ENCODE measurements at places on chromosomes 12 and 14.

GRCh38 chr14:85248881-85249635 is 280.9 kb upstream of the FLRT2 start:
- no peak for DNase-seq

GRCh38 chr12:42855362-42855950 is 265.9 kb upstream of the PRICKLE1 start:
- no peak for DNase-seq

DNA sequence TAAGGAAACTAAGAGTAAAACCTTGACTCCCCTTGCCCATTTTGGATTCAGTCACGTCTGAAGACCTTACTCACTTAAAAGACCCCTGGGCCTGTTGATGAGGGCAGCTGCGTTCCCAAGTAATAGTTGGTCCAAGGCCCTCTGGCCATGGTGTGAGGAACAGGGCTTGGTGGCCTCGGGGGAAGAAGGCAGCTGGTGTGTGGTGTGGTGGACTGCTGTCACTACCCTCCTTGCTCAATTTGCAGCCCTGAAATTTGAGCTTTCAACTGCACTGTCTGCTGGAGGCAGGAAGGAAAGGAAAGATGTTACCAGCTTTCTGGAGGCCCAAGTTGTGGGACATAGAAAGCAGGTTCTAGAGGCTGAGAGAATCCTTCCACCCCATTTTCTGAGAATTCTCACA is 128.2 kb downstream of the SLC38A6 start:
- no peak for DNase-seq

DNA sequence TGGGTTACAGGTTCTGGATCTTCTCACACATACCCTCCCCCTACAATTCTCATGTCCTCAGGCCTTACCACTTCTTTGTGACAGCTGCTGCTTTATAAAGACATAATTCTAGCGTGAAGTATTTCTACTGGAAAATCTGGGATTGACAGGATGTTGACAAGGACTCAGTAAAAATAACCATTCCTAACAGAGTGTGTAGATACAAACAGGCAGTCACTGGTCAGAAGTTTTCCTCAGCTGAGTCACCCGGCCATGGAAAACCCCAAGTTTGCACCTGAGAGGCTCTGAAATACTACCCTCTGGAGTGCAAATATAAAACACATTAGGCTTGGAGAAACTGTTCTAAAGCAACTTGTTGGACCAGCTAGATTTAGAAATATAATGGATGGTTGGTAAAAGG is 54.4 kb downstream of the SPPL3 start:
- DNase-seq = no peak

- DNase-seq = no peak
Measured at GRCh38 chr12:89492883-89493282, 31.7 kb downstream of the GALNT4 start.

DNA sequence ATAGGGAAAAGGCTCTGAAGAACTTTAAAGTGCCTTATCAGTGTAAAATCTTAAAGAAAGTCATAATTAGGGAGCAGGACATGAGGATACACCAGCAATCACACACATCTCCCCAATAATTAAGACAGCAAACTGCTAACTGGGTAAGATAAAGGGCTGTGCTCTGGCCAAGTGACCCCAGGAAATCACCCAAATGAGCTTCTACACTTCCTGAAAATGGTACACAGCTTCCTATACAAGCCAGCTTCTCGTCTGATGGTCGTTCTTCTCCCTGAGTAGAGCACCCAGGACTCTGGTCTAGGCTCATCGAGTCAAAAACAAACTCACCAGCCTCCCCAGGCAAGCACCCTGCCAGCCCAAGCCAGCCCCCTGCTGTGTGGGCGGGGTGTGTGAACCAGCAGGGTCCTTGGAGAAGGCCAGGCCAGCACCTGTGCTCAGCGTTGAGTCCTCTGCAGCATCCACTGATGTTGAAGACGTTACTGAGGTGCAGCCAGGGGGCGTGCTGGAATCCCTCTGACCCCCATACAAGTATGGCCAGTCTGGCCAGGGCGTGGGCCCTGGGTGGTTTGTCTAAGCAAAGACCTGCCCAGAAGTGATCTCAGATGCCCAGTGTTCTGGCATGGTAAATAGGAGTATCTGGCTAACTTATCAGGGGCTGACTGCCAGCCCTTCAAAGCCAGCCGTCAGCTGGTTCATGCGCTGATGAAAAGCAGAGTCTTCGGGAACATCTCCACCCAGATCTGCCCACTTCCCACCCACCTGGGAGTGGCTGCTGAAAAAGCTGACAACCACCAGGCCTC is 41.4 kb downstream of the ACTN1 start:
- no peak for DNase-seq

DNA sequence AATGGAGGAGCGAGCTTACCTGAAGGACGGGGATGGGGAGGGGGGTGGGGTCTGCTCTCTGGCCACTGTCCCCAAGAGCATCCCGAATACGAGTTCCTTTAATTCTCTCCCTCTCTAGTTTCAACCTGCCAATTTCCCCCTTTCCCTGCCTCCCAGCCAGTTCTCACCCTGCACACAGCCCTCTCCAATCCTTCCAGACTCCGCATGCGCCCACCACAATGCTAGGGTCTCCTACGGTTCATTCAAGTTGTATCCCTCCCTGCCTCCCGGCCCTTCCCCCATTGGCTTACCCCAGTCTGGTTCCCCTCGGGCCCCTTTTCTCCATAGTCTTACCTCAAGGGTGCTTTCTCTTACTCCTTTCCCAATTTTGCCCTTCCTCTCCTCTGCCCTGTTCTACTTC is 708 bp upstream of the IGFBP6 start:
- no peak for DNase-seq

DNA sequence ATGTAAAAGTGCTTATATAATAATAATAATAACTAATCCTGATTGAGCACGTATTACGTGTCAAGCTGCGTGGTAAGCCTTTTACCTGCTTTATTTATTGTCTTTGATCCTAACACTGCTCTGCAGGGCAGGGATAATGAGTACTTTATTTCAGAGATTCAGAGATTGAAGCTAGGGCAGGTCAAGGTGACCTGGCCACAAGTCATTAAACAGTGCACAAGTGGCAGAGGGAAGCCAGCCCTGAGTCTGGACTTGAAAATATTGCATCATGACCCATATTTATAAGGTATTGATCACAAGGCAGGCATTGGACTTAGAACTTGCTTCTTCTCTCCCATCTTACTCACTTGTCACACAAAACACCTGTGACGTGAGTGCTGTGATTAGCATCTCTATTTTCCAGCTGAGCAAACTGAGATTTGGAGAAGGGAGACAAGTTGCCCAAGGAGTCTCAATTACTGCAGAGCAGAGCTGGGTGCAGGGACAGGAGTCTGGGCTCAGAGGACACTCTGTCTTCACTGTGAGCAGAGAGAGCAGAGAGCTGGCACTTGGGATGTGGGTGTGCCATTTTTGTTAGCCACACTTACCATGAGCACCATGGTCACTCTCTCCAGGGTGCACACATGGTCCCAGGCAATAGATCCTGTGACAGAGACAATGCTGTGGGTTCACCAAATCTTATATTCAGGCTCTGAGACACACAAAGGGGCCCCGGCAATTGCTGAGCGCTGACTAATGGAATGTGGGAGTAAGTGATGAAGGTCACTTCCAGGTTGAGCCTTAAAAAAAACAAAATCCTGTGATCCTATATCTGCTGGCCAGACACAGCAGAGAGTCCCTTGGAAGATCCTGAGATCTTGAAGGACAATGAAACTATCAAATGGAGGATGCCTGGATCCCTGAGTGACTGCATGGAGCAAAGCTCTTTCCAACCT is 113.2 kb upstream of the MED13L start:
- no peak for DNase-seq

DNA sequence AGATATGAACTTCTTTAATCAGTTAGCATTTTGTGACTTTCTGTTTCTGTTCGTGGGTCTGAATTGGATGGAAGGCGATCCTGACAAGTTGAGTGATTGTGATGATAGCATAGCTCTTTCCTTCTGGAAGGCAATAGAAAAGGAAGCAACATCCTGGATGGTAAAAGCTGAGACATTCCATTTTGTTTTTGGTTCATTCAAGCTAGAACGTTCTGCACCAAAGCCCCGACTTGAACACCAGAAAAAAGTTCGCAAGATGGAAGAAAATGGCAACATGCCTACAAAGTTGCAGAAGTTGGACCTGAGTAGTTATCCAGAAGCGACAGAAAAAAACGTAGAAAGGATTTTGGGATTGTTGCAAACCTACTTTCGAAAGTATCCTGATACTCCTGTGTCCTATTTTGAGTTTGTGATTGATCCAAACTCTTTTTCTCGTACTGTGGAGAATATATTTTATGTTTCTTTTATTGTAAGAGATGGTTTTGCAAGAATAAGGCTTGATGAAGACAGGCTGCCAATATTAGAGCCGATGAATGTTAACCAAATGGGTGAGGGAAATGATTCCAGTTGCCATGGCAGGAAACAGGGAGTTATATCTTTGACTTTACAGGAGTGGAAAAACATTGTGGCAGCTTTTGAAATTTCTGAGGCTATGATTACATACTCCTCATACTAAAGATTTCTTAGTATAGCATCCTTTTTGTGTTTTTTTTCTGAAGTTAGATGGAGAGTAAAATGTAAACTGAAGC is 896 bp downstream of the EID3 start:
- no peak for DNase-seq

DNA sequence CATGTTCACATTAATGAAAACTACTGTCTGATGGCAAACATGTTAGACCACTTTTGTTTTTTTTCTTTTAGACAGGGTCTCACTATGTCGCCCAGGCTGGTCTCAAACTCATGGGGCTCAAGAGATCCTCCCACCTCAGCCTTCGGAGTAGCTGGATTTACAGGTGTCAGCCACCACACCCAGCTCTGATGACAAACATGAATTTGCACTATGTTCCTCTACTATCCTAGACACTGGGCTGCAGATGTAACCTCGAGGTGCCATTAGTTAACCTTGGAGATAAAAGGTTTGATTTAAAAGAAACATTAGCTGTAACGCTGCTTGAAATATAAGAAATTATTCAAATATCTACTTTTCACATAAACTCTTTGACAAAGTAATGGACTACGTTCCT is 8.1 kb downstream of the VPS37B start:
- no peak for DNase-seq

DNA sequence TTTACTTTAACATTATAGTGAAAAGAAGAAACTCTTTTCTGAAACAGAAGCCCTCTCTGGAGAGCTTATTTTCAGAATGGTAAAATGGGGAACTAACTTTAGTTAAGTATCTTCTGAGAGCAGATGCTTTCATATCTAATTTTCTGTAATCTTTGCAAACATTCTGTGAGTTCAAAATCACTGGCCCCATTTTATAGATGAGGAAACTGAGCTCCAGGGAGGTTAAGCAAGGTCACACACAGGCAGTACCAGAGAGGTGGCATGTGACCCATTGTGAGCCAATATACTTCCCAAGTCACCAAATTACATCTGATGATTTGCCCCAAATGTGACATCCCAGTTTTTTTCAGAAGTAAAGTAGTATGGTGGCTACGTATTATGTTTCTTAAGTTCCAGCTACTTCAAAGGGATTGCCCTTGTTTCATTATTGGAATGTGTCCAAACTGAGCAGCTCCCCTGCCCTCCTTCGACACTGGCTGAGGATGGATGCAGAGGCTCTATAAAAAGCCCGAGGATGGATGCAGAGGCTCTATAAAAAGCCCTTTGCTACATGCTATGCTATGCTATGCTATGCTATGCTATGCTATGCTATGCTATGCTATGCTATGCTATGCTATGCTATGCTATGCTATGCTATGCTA is 36.2 kb upstream of the NUDT4 start:
- no peak for DNase-seq

DNA sequence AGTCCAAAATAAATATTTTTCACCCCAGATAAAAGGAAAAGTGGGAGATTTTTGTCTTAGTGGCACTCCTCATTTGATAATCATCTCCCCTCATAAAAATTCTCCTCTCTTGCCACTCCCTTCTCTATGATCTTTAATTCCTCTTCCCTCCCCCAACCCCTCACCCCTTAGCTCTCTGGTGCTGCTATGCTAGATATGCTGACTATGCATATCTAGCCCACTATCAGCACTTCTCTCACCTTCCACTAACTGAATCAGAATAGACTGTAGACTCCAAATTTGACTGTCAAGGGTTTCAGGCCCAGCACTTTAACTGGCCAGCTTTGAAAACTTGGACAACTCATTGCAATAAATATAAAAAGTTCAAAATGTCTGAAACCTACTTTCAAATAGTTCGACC is 254.2 kb downstream of the ETNK1 start:
- no peak for DNase-seq

GRCh38 chr14:81517798-81518398 is 15.8 kb downstream of the SEL1L start:
- DNase-seq = no peak

- DNase-seq = no peak
Measured at GRCh38 chr12:62772416-62772955, 162.5 kb downstream of the PPM1H start.

GRCh38 chr12:74490390-74491064 is 47.1 kb upstream of the ATXN7L3B start:
- no peak for DNase-seq

DNA sequence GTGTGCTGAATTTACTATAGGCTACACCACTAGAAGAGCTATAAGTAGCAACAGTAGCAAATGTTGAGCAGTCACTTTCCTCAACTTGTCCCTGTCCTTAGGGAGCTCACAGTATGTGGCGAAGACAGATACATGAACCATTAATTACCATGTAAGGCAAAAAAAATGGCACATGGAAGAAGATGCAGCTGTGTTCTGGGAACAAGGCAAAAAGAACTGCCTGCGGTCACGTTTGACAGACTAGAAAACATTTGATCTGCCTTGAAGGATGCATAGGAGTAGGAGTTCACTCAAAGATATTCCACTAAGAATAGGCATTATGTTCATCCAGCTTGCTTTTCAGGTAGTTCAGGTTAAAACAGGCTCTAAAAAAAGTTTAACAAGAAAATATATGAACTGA is 46.5 kb upstream of the IFNG-AS1 start:
- DNase-seq = no peak

- no peak for DNase-seq
Measured at GRCh38 chr12:67539946-67540345, 108.6 kb upstream of the DYRK2 start.

GRCh38 chr14:76765461-76765931 is 4.2 kb downstream of the VASH1 start:
- DNase-seq = no peak

- no peak for DNase-seq
Measured at GRCh38 chr12:113397497-113398197, 6.0 kb downstream of the SDS start.

DNA sequence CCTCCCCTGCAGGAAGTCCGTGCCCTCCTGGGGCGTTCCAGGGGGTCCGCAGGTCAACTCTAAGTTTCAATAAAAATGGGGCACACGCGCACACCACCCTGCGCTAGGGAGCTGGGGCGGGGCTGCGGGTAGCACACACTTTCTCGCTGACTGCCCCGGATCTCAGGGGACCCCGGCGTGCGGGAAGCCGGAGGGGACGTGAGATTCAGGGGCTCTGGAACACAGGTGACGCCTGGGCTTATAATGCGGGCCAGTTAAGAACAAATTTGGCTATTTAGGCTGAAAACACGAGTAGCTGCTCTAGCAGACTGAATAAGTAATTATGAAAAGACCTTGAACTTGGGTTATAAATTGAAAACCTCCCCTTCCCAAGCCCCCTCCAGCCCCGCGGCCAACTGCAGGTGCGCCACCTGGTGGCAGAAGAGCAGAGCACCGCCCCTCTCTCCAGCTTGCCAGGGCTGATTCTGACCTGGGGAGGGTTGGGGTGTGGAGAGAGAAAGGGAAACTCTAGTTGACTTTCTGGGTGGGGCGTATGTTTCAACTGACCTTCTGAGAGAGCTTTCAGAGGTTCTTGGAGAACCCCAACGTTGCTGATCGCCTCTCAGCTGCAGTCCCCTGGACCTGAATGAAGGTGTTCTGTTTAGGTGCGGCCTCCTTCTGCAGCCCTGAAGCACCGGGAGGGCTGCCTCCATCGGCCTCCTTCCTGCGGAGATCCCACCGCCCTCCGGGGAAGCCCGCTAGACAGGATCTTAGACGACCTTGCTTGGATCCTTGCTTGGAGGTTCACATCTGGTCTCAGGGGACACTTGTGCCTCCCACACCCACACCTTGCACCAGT is 118.4 kb upstream of the EVL start:
- DNase-seq = peak; percentile 57

Measured in T-helper 9 cell (primary cell).